Mucosa of descending colon (tissue), 3 donors: ENCODE measurements at places on chromosomes 4 and X. TPM values are rescaled to one million over a fixed set of nuclear protein-coding genes. Genes with fewer than 3 reads are reported as not detected.

- DNase-seq = peak; percentile 83
Measured at GRCh38 chr4:166816890-166817289, 417.4 kb downstream of the SPOCK3 start.

Gene ZNF157
- not detected for total RNA-seq

DNA sequence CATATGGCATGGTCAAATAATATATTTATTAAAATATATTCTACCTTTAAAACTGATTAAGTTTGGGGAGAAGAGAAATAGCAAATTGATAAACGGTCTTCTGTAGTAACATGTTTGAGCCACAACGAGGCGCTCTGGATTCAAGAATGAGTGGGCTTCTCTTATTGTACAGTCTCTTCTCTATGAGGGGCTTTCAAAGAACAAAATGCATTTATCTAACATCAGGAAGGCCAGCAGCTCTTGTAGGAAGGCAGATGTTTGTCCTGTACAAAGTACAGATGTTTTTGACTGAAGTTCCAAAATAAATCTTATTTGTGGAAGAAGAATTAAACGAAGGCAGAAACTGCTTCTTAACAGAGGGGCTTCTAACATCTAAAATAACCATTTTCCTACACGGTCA is 153.6 kb downstream of the RASL11B start:
- DNase-seq = no peak

DNA sequence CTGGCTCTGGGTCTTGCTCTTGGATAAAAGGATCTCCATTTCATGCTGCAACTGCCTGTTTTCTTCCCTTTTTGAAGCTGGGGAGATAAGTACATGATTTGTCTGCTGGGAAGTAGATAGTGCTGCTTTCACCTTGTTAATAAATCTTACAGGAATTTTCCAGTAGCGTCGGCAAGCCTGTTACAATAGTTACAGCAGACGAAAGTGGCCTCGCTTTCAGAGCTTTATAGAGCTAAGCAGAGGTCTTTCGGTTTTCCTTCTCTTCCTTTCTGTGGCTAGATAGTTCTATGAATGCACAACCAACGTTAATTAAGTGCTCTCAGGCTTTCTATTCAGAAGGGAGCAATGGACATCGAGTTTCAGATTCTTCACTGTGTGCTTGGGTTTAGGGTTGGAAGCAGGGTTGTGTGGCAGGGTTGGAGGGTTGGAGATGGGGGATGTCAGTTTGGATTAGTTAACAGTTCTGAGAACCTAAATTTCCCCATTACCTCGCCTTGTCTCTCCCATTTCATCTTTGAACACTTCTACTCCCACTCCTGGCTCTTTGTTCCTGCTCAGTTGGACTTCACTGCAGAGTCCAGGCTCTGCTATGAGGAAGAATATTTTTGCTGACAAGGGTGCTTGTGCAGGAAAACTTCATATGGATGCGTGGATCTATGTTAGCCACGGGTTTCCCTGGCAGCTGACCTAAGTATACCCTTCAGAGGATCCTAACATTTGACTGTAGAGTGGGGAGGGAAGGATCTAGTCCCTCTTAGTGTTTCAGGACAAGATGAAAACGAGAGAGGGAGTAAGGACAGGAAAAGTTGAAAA is 237.9 kb downstream of the ARHGAP10 start:
- DNase-seq = no peak

GRCh38 chr4:38466401-38466800 is 197.6 kb upstream of the KLF3 start:
- DNase-seq = no peak

GRCh38 chrX:135384161-135384836 is 37.4 kb upstream of the SMIM10L2A start:
- DNase-seq = peak; percentile 3

Gene KLB
- 0.44 TPM for total RNA-seq

Gene SORCS2
- 1.5 TPM for total RNA-seq

- no peak for DNase-seq
Measured at GRCh38 chrX:7088968-7089615, 58.4 kb upstream of the STS start.
